Fibroblast of pulmonary artery (primary cell): ENCODE measurements at places on chromosomes 7 and 10.

GRCh38 chr10:130553826-130554225 is 417.6 kb downstream of the GLRX3 start:
- no peak for DNase-seq

- no peak for DNase-seq
These were observed 2.0 kb downstream of the EVX1 start for GRCh38 chr7:27244488-27245123.

DNA sequence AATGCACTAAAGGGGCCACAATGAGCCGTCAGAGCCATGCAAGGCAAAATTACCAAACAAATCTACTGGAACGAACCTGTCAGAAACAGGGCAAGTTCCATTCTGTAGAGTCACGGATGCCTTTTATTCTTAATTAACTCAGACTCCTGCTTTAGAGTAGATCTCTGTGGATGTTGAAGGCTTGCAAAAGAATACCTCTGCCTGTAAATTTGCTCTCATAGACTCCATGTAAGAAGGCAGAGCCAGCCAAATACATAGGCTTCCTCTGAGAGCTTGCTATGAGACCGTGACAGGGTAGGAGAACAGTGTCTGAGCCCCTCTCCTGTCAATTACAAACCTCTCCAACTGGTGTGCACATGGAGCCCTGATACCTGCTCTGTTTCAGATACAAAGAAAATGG is 787.9 kb upstream of the POM121L12 start:
- DNase-seq = no peak

GRCh38 chr7:110681941-110682340 is 409.0 kb upstream of the LRRN3 start:
- no peak for DNase-seq

- no peak for DNase-seq
These were observed 130.1 kb upstream of the INHBA start for GRCh38 chr7:41832941-41833340.

DNA sequence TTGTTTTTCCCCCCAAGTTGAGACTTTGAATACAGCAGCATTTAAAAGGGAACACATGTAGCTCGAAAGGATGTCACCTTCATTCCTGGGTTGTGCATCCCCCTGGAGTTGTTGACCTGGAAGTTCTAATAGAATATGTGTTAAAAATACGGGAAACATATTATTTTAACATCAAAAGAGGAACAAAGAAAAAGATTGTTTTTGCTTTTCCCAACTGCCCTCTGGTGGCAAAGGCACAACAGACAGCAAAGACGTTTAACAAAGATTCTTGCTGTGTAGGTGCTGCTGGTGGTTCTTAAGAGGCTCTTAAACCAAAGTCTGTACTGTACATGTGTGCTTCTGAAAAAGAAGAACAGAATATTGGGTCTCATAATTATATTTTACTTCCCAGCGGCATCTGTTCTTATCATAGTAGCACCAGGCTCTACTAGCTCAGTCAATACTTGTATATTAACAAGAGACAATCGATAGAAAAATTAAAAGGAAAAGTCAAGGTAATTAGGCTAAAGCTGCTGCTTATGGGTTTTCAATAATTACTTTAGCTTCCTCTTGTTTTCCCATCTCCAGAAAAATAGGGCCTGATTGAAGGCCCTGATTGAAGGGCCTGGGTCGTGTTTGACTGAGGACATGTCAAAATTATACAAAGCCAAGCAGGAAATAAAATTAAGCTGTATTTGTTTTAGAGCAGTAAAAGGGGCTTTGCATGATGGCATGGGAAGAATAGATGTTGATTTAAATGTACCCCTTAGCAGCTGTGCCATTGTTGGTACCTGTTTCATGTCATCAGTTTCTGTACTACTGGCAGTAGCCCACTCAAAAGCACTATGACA is 384.2 kb upstream of the LRGUK start:
- DNase-seq = peak; percentile 56

DNA sequence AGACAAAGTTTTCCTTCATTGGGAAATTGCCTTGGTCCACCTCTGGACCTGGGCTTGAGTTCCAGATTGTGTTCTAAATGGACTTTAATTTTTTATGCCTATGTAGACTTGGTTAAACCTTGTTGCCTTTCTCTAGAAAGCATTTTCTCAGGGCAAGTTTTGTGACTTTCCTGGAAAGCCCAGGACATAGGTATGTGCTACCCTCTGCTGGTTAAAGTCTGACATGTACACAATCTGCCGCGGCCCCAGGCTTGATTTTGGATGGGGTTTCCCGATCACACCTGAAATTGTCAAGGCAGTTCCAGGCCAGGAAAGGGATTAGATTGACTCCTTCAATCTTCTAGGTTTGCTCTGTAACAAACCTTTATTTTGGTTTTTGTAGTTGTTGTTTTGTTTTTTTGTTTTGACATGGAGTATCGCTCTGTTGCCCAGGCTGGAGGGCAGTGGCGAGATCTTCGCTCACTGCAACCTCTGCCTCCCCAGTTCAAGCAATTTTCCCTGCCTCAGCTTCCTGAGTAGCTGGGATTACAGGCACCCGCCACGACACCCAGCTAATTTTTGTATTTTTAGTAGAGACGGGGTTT is 14.1 kb upstream of the AKR1B10 start:
- peak; percentile 75 for DNase-seq
